ENCODE measurements at places on chromosomes 7 and 10.

DNA sequence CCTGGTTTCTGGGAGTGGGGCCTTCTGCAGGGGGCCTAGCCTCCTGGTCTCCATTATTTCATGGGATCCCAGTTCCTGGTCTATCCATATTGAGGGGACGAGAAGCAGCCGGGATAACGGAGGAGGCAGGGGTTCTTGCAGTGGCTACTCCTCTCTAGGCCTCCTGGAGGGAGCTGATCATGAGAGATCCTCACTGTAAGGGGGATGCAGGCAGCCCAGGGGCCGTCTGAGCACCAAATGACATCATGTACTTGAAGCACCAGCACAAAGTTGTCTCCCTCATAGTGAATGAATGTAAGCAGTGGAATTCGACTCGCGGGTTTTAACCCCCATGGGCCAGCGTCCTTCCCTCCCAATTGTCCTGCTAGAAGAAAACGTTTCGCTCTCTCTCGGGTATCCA is 964 bp upstream of the ADCY1 start:
- DNase-seq, result no peak

DNA sequence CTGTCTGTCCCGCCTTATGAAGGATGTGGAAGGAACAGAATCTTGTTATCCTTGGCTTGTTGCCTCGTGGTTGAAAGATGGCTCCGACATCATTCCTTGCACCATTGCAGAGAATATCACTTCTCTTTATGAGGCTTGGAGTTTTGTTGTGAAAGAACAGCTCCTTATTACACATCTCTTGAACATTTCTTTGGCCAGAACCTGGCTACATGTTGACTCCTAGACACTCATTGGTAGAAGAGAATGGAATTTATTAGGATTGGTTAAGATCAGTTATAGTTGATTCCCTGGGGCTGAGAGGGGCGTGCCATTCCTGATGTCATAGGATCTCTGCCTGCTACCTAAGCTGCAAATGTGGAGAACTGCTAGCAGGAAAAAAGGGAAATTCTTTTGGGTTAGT is 180.5 kb upstream of the CTBP2 start:
- DNase-seq, result no peak

DNA sequence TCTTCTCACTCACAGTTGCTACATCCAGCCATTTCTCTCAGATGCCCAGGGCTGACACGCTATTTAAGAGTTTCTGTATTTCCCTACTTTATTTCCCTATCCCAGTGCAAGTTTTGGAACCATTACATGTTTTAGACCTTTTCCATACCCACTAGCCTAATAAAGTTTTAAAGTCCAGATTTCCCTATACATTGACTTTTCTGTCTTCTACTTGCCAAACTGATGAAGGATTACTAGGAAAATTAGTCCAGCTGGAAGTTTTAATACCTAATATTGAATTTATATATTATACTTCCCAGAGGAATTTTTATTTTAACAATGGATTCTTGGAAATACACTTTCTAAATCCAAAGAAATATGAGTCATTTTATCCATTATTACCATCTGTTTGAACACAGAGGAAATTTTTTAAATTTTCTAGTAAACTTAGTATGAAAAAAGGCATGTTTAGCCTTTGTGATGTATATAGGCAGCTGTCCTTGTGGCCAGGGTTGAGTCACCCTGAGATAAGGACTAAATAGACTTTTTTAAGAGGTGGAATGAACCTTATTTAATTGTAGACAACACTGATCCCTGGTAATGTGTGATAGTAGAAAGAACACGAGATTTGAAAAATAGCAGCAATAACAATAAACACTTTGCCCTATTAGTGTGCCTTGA is 205.0 kb downstream of the TFEC start:
- no peak for DNase-seq

GRCh38 chr7:102935450-102936115 is 22.8 kb downstream of the LRRC17 start:
- no peak for DNase-seq

GRCh38 chr10:86391986-86392722 is 25.6 kb upstream of the GRID1 start:
- DNase-seq, result no peak

DNA sequence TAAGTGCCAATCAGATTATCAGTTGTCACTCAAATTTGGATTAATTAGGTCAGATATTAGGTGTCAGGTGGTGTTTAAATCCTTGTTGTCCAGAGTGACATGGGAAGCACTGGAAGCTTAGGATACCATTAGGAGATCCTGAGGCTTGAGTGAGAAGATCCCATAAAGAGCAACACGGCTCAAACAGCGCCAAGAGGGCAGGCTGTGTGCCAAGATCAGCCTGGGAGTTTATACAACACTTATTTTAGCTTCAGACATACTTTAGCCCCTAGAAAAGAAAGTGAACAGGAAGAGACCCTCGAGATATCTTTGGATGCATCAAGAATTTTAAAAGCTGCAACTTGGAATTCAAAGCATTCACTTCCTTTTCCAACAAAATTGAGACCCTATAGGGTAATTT is 14.2 kb upstream of the ACTA2 start:
- DNase-seq, result no peak

DNA sequence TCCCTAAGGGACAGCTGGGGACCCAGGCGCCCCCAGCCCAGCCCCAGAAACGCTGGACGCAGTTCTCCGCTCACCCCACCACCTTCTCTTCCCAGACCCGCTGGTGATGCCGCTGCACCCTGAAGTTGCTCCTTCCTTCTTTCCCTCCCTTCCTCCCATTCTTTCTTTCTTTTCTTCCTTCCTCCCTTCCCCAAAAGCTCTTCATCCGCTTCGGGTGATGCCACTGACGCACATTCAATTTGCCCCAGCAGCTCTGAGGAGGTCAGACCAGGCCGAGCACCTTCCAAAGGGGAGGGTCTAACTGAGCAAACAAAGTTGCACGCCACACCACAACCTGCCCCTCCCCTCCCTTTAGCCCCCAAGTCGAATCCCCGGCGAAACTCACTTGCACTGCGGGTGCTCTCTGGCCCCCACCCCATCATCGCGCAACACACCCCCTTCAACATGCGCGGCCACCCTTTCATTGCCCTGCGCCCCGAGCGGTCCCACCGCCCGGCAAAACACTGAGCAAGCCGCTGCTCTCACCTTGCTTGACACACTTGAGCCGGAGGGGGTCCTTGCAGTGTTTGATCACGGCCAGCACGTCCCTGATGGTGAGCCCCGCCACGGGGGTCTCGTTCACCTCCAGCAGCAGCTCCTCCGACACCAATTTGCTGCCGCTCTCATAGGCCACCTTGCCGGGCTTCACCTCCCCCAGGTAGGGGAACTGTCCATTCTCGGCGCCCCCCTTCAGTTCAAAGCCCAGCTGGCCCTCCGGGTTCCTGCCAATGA is 787 bp downstream of the MAGI2 start:
- DNase-seq, result peak; percentile 44

- no peak for DNase-seq
These were observed 7.2 kb upstream of the GRID1 start for GRCh38 chr10:86373828-86374227.

DNA sequence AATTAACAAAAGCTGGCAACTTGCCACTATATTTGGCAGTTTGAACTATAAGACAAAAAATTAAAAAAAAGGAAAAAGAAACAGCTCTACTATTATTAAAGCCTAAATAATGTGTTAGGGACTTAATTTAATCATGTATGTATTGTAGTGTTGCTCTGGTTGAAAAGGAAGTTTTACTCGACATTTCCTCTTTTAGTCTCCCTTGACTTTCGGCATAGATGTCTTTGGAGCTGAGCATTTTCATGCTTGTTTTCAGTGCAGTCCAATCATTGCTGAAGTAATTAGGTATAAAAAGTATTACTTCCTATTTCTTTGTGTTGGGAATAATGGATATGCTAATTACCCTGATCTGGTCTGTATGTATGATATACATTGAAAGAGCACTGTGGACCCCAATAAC is 216.8 kb upstream of the KLF6 start:
- no peak for DNase-seq

DNA sequence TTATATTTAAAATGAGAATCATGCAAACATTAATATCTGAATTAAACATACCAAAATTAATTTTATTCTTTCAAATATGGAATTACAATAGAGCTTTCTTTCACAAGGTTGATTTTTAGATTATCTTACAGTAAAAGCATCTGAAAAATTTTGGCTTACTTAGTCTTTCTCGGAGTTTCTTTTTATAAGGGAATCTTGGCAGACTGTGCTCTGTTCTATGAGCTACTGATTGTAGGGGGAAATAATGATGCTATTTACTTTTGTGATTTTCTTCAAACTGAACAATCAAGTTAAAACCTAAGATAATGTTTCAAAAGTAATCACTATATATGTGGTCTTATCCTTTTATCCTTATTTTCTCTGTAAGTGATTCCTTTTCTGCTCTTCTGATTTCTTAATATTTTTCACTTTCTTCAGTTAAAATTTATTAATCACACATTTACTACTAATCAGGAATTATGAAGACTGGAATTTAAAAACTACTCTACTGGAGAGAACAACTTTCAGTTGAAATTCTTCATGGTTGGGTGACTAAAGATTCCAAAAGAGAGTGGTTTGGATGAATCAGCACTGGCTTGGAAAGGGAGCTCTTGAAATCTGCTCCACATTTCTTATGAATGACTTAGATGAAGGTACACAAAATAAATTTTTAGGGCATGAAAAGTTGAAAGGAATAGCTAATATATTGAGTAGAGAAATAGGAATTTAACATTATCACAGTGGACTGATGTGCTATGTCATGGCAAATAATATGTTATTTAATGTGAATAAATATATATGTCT is 103.9 kb downstream of the PPP1R9A start:
- DNase-seq, result no peak

GRCh38 chr7:143015926-143016490 is 10.9 kb downstream of the OR9A2 start:
- DNase-seq, result no peak
